ENCODE measurements at places on chromosomes 6 and 20. TPM values are rescaled to one million over a fixed set of nuclear protein-coding genes. Genes with fewer than 3 reads are reported as not detected.

GRCh38 chr6:134172706-134173365, 120.4 kb upstream of the SLC2A12 start:
- DNase-seq = no peak

DNA sequence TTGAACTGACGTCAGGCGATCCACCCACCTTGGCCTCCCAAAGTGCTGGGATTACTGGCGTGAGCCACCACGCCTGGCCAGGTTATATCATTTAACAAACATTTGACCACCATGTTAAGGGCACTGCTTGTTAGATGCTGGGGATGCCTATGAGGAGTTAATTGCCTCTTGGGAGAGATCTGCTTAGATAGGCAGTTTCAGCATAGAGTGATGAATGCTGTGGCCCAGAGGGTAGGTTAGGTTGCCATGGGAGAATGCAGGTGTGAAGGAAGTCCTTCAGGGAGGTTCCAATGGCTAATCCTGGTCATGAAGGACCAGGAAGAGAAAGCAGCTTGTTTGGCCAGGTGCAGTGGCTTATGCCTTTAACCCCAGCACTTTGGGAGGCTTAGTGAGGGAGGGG, 17.0 kb downstream of the PHF20 start:
- DNase-seq = no peak

DNA sequence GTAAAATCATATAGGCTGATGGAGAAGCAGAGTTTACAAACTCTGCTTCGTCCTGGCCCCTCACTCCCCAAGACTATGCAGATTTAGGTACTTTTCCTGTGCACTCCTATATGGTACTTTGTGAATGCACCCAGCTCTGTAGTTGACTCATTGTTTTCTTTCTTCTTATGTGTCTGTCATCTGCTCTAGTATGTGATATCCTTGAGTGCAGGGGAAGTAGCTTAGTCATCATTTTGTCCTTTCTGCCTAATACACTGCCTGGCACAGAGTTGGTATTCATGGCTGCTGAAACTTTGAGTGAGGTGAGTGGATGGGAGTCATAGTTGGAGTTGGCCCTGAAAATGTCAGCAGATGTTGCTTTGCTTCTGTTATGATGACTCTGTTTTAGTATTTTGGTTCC, 222.6 kb downstream of the RNF144B start:
- no peak for DNase-seq

- no peak for DNase-seq
Observed at GRCh38 chr20:59138114-59138748, 25.4 kb upstream of the ZNF831 start.

GRCh38 chr20:11813106-11813890, 104.4 kb upstream of the BTBD3 start:
- no peak for DNase-seq

Gene COL9A1
- total RNA-seq = 8.7 TPM

Gene OR2H2
- total RNA-seq = not detected

Gene VNN1
- total RNA-seq = not detected

DNA sequence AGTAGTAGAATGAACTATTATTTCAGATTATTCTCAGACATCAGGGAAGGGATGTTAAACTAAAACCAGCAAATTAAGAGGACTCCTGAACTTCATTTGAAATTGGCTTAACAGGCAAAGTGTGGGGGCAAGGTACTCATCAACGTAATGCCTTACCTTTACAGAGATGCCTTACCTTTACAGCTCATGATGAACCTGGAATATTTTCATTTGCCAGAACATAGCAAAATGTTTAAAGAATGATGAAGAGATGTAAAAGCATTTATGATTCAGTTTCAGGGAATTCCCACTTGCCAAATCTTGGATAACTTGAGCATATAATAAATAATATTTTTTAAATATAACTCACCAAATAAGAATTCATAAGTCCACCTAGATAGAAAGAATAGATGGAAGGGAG, 207.5 kb downstream of the TINAG start:
- DNase-seq = no peak

DNA sequence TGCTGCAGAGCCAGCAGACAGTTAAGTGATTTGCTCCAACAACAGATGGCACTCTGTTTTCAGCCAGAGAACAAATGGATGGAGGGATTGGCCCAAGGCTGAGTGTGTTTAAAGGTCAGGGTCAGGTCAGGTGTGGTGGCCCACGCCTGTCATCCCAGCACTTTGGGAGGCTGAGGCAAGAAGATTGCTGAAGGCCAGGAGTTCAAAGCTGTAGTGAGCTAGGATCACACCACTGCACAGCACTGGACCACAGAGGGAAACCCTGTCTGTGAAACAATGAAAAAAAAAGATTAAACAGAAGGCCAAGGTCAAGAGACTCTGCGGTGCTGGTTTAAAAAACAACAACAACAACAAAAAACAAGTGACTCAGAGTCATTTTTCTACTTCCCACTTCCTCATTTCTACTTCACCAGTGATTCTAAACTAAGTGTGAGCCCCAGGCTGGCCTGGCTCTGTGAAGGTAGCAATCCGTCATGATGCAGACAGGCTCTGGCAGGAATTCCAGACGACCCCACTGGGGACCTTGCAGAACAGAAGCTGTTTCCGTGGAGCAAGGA, 42.5 kb upstream of the ARMC2 start:
- no peak for DNase-seq

Gene MUC22
- not detected for total RNA-seq

GRCh38 chr6:114432400-114432799, 89.6 kb upstream of the HS3ST5 start:
- no peak for DNase-seq

Gene PCMTD2
- 111 TPM for total RNA-seq

DNA sequence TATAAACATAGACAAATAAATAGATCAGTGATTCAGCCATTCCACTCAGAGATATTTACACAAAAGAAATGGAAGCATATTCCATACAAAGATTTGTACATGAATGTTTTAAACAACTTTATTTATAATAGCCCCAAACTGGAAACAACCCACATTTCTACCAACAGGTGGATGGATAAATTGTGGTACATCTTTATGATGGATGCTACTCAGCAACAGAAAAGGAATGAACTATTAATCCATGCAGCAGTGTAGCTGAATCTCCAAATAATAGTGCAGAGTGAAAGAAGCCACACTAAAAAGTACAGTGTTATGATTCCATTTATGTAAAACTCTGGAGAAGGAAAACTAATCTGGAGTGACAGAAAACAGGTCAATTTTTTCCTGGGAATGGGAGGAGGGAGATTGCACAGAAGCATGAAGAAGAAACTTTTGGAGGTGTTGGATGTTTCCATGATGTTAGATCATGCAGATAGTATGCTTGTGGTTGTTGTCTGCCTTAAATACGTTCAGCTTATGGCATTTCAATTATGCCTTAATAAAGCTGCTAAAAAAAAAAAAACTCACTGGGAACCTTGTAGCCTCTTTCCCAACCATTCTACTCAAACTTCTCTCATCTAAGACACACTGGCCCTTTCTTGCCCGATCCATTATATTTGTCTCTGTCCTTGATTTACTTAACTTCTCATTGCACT, 100.9 kb downstream of the PPP1R14C start:
- DNase-seq = no peak

Gene VSX1
- total RNA-seq = not detected

Gene CYP39A1
- total RNA-seq = 6.3 TPM

DNA sequence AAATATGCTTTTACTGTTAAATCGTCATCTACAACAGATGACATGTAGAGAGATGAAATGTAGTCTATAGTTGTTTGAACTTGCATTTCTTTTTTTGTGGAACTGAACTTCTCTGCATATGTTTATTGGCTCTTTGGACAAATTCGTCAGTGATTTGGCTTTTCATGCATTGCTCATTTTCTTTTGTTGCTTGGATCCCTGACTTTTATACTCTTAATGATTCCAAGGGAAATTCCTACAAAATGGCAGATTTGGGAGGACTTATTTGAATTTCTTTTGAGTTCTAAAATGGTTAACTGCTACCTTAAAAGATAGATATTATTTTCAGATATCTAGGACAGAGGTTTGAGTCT, 65.4 kb downstream of the UTRN start:
- DNase-seq = no peak

GRCh38 chr6:45709781-45710220, 305.9 kb downstream of the CLIC5 start:
- no peak for DNase-seq

- no peak for DNase-seq
Observed at GRCh38 chr6:163263998-163264661, 150.4 kb upstream of the QKI start.

GRCh38 chr20:63032861-63033793, 26.4 kb upstream of the BHLHE23 start:
- no peak for DNase-seq

All from mesothelial cell of epicardium (in vitro differentiated cells).